ENCODE measurements at places on chromosomes 13 and 19.

DNA sequence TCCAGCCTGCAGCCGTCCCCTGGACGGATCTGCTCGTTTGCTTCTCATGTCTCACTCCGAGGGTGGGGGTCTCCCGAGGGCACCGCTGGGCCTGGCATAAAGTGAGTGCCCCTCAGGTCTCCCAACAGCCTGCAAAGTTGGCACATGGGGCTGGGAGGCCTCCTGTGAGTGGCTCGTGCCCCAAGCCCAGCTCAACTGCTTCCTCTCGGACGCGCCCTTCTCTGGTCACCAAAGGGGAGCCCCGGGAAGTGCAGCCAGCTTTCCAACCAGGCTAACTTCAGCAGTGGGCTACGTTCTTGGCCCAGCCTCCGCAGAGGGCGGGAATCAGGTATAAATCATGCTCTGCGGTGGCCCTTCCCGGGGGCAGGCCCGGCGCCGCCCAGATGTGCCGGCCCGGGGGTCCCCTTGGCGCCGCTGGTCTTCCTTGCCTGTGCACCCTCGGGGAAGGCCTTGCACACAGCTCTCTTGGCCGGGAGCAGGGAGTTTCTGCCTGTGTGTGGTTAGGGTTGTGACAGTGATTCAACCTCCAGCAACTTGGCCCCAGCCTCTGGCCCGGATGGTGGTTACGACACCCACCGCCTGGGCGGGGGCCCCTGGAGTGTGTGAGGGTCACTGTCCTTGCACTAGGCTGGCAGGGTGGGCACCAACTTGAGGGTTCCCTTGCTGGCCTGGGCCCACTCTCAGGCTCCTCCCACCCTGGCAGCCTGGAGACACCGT is 20.7 kb downstream of the CEBPG start:
- DNase-seq = no peak

- no peak for DNase-seq
Measured at GRCh38 chr13:32642858-32643257, 56.6 kb downstream of the PDS5B start.

DNA sequence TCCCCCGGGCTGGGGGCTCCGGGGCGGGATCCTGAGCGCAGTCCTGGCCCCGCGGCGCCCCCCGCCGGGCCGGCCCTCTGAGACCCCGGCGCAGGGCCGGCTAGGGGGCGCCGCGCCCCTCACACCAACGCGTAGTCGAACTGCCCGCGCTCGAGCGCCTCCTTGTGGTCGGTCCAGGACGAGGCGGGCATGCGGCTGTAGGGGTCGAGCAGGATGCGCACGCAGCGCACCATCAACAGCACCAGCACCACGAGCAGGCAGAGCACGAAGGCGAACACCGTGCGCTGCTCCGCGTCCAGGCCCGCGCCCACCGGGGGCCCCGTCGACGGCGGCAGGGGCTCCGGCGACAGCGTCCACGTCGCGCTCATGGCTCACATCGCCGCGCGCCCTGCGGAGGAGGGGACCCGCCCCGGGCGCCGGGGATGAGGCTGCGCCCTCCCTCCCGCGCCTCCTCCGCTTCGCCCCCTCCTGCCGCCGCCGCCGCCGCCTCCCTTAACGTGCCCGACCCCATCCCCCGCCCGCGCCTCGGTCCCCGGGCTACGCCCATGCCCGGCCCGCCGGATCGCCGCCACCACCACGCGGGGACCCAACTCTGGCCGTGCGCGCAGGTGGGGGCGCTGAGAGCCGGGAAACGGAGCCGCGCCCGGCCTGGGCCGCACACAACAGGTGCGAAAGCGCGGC is 624 bp downstream of the CTXN1 start:
- peak; percentile 72 for DNase-seq

GRCh38 chr19:850221-850978 is 1.7 kb upstream of the ELANE start:
- DNase-seq = peak; percentile 70

GRCh38 chr19:4969292-4969771 is 419 bp downstream of the KDM4B start:
- DNase-seq = no peak

GRCh38 chr19:34556488-34556887 is 74.9 kb downstream of the WTIP start:
- no peak for DNase-seq

DNA sequence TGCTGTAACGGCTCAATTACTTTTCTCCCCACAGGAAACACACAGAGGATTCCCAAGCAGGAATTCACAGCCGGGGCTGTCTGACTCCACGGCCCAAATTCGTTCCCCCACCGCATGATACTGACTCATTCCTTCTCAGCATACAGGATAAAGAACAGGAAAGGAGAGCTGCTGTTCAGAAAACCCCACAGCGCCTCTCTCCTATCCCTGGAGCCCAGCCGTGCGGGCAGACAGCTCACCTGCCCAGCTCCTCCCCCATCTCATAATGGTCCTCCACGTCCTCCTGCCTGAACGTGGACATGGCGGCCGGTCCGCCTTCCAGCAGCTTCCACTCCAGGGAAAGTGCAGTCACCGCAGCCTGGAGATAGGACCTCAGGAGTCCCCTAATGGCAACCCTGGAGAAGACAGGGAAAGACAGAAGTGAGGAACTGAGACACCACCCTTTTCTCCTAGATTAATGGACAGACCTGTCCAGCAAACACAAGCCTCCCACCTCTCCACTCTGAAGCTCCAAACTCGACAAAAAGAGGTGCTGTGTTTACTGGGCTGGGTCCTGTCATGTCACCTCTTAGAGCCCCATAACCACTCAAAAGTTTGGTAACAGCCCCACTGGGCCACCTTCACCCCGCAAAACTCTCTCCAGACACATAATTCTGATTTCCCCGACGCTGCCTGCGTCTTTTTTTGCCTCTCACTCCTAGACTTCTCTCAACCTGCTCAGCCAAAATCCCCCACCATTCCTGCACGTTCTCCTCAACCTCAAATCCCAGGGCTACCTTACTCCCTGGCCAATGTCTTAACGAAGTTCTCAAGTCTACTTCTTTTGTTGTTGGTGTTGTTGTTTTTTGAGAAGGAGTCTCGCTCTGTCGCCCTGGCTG is 1.2 kb downstream of the DAPK3 start:
- peak; percentile 70 for DNase-seq

DNA sequence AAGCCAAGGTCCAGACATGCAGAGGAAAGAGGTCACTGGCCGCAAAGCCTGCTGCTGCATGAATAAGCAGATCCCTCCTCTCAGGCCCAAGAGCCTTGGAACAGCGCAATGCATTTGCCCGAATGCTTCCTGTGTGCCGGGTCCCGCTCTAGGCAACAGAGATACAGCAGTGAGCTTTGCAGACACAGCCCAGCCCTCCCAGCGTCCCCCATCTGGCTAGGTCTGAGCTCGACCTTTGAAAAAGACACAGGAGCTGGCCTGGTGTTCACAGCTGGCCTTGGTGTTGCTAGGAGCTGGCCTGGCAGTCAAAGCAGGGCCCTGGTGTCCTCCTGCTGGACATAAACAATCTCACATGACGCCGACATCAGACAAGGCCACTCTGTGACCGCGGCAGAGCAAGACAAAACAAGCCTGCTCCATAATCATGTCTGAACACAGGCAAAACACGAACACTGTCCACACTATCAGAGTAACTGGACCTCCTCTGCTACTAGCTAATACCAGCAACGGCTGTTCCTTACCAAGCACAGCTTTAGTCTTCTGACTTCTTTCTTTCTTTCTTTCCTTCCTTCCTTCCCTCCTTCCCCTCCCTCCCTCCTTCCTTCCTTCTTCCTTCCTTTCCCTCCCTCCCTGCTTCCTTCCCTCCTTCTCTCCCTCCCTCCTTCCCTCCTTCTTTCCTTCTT is 5.7 kb upstream of the PEX11G start:
- no peak for DNase-seq

GRCh38 chr19:55540619-55541018 is 3.7 kb upstream of the SBK2 start:
- no peak for DNase-seq

DNA sequence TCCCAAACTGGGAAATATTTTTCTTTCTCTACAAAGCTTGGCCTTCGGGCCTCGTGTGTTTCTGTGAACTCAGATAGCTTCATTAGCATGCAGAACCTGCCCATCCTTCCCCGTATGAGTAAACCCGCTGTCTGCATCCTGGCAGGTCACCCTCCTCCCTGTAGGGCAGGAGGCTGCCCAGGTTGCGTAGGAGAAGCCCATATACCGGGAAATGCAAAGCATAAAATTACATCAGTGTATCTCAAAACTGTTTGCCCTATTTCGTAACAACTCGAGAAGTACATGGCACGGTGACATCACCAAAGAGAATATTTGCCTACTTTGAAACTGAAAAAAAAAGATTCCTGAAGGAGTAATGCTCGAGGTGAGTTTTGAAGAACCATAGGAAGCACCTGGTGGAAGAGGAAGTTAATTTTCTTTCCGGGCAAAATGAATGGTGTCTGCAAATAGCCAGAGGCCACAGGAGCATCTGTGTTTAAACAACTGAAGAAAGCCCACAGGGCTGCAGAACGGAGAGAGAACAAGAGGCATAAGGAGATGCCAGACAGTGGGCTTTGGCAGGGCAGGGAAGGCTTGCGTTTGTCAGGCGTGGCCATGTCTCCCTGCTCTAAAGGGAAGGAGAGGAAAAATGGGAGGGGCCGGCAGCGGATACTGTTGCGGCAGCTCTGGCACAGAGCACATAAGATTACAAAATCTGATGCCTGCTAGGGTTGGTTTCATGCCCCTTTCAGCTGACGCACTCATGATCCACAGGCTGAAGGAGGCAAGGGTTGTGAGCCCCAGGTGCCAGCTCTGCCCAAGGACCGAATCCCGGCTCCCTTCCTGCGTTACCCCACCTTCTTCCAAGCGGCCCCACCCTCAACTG is 81.4 kb downstream of the IRS2 start:
- no peak for DNase-seq

GRCh38 chr19:45385392-45386221 is 15.2 kb upstream of the ERCC2 start:
- DNase-seq = no peak

DNA sequence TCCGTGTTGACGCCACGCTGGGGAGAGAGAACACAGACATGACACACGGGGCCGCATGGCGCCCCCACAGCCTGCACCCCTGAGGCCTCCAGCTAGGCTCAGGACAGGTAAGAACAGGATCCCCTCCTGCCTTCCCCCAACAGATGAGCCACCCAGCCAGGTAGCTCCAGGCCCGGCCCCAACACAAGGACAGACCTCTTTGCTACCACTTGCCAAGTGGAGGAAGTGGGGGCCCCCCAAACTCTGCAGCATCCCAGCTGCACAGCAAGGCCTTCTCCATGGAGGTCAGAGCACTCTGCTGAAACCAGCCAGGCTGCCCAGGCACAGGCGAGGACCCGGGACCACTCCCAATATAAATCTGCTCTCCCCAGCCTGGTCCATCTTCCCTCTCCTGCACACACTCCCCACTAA is 31.5 kb downstream of the PEPD start:
- no peak for DNase-seq

- DNase-seq = no peak
Measured at GRCh38 chr19:995051-995827, 5.0 kb upstream of the GRIN3B start.

DNA sequence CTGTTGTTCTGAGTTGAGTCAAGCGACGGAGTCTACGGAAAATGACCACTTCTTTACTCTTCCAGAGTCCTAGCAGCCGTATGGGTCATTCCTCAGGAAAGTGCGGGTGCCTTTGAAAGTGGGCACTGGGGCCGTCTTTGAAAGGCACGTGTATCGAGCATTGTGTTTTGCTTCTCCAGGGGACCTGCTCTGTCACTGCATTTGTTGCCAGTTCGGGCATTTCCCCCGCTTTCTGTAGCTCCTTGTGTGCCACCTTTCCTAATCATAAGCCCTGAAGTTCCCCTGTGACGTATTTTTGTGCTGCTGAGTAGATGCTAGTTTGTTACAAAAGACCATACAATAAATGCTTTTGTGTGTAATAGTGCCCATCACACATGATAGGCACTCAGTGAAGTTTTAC is 24.4 kb downstream of the SPATA13 start:
- no peak for DNase-seq

- no peak for DNase-seq
Measured at GRCh38 chr13:62085337-62086229, 669.9 kb upstream of the PCDH20 start.

- DNase-seq = no peak
Measured at GRCh38 chr13:75271846-75272245, 210.1 kb downstream of the TBC1D4 start.

DNA sequence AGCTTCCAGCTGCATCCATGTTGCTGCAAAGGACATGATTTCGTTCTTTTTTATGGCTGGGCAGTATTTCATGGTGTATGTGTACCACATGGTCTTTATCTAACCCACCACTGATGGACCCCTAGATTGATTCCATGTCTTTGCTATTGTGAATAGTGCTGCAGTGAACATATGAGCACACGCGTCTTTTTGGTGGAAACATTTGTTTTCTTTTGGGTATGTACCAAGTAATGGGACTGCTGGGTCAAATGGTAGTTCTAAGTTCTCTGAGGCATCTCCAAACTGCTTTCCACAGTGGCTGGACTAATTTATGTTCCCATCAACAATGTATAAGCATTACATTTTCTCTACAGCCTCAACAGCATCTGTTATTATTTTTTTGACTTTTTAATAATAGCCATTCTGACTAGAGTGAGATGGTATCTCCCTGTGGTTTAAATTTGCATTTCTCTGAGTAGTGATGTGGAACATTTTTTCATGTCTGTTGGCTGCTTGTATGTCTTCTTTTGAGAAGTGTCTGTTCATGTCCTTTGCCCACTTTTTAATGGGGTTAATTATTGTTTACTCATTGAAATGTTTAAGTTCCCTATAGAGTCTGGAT is 6.8 kb upstream of the UBE2L5 start:
- DNase-seq = no peak

DNA sequence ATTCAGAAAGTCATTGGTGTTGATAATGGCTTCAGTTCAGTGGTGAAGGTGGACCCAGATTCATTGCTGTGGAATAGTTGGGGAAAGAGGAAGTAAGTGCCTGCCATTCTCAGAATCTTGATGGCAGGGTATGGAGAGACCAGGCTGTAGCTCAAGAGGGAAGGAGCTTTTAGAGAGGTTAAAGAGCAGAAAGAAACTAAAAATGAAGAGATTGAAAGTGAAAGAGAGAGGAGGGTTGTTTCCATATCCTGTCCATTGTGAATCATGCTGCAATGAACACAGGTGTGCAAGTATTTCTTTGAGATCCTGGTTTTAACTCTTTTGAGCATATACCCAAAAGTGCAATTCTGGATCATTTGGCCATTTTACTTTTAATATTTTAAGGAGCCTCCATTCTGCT is 12.5 kb downstream of the GJB6 start:
- DNase-seq = no peak

- no peak for DNase-seq
Measured at GRCh38 chr19:18051887-18052286, 34.8 kb downstream of the IL12RB1 start.

DNA sequence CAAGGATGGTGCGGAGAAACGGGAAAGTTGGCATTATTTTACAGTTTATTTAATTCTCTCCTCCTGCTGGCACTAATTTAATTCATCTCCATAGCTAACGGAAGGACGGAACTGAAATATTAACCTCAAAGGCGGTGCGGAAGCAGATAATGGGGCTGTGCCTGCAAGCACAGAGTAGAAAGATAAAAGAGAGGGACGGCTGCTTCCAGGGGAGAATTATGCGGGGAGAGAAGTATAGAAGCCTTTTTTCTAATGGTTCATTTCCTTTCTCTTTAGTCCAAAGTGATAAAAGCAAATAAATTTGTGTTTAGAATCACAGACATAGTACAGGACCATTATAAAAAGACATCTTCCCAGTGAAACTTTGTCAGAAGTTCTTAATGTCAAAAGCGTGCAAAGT is 34.5 kb upstream of the UQCRFS1 start:
- no peak for DNase-seq

- DNase-seq = peak; percentile 58
Measured at GRCh38 chr13:81487151-81487550, 1146.2 kb upstream of the SPRY2 start.

GRCh38 chr19:54160182-54160811 is 776 bp upstream of the LENG1 start:
- DNase-seq = no peak
